Natural killer cell (primary cell): ENCODE measurements at places on chromosomes 7 and 10.

- DNase-seq, result no peak
Measured at GRCh38 chr7:116582806-116583444, 58.1 kb downstream of the CAV1 start.

- DNase-seq, result no peak
Measured at GRCh38 chr7:50659329-50659965, 94.2 kb upstream of the DDC start.

GRCh38 chr7:81776948-81777630 is 7.2 kb upstream of the HGF start:
- no peak for DNase-seq

DNA sequence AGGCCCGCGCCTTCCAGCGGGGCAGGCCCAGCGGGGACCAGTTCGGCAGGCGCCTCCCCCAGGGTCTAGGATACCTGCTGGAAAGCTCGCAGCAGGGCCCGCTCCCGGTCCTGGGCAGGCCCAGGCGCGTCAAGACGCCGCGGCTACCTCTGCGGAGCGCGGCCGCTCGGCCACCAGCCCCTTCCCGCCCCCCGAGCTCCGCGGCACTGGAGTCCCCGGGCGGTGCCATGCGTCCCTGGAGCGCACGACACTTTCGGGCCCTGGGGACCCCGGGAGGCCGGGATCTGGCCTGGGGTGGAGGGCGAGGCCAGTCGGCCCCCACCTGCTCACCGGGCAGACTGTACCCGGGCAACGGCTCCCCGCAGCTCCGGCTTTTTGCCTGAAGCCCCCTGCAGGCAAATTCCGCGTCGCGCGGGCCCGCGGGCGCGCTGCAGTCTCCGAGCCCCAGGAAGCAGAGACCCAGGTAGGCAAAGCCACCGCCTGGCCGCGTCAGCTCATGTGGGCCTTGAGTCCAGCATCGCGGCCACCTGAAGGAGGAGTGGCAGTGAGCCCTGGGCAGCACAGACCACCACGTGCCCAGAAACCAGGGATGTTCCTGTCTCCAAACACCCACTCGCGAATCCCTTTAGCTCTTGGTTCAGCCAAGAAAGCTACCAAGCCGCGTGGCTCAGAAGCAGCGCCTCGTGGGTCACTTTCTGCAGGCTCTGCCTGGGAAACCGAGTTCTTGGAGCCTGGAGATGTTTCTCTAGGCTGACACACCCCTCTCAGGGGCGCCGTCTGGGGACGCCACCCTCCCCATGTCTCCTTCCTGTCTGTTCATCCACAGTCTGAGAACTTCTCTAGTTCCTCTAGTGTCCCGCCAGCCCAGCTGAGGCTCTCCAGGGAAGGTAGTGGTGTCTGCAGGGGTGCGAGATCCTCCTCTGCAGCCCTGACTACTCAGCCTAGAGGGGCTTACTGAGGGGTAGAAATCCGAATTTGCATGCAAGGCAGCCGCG is 46.1 kb upstream of the APBB1IP start:
- no peak for DNase-seq

DNA sequence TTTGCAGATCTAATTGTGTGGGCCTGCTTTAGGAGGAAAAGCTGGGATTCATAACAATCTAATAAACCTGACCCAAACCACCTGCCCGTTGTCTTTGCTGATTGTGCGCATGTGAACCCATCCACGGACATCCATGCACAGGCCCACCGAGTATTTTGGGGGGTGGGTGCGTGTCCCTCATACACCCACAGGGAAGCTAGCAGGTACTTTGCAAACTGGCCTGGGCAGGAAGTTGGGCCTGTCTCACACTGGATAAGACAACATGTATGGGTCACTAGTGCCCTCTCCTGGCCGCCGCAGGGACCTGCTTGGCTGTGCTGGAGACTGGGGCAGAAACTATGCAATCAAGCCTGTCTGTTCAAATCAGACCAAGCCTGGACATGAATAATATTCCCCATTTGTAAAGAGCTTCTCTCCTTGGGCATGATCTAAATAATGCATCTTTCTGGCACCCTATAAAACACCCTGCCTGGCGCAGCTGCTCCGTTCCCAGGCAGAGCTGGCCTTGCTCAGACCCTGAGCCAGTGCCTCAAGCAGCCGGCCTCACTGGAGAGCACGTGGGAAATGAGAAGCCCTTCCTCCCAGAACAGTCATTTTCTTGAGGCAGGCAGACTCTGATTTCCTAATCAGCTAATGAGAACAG is 15.8 kb downstream of the ECHDC3 start:
- DNase-seq, result peak; percentile 88

DNA sequence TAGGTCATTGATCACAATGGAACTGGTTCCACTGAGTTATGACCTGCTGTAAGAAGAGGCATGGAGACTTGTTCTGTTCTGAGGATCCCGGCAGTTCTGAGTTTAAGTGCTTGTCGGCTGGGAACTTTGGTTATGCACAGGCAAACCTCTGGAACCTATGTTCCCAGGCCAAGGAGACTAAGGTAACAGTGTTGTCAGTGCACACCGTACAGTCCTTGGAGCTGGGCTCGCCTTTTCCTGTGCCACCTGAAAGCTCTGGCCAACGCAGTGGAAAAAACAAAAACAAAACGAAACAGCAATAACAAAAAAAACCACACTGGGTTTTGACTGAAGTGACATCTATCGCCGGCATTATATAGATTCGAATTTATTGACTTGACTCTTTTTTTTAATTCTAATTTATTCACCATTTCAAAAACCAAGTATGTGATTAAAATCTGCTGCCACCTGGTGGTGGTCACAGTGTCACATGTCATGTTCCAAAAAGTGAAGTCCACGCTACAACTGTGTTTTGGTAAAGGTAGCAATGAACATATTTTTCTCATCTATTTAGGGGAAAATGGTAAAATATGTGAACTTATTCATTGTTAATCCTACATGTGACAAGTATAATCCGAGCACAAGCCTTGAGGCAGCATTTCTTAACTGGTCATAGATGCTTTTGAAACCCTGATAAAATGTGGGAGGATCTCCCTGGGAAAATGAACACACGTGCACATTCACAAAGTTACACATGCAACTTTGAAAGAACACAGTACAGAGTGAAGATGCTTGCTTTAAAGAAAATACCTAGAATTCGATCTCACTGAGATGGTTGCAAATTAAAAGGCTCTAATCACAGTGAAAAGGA is 113.8 kb upstream of the PPP2R2D start:
- DNase-seq, result no peak

DNA sequence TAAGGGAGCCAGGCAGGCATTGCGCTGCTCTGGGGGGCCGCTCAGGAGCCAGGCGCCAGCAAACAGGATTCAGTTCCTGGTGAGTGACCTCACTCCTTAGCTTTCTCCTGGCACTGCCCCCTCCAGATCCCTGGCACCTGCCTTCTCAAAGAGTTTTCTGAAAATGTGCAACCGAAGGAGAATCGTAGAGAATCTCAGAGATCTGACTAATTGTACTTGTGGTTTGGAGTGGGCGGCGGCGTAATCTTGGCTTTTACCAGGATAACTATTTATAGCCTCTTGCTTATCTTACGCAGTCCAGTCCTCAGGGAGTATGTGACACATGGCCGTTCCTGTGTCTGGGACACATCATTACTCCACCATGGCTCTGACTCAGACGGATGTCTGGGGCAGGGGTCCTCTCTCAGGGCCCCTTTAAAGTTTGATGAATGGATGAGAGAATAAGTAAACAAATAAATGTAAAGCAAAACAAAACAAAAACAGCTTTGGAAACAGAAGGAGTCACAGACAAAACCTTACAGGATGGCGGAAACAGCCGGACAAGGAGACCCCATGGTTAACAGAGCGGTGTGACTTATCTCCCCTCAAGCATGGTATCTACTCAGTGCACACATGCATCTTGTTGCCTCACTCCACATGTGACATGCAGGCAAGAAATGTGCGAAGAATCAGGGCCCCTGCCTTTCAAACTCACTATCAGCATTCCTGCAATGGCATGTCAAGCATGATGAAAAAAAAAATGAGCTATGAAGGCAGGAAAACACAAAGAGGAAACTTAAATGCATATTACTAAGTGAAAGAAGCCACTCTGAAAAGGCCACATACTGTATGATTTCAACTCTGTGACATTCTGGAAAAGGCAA is 99.7 kb downstream of the TNS3 start:
- no peak for DNase-seq
